ENCODE measurements at places on chromosomes 2 and 18.

DNA sequence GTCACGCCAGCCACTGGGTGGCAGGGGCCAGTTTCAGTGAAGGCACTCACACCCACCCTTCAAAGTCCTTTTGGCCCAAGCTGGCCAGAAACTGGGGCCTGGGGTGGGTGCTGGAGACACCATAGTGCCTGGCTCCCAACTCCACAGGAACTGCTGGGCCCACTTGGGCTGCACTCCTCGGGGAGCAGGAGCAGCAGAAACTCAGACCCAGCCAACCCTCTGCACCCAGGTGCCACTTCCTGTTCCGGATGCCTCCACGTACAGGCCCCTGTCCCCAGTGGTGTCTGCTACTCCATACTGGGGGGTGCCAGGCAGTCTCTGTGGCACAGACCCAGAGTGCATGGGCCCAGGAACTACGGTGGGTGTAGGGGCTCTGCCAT, 42.5 kb upstream of the ZNF519 start:
- no peak for DNase-seq

DNA sequence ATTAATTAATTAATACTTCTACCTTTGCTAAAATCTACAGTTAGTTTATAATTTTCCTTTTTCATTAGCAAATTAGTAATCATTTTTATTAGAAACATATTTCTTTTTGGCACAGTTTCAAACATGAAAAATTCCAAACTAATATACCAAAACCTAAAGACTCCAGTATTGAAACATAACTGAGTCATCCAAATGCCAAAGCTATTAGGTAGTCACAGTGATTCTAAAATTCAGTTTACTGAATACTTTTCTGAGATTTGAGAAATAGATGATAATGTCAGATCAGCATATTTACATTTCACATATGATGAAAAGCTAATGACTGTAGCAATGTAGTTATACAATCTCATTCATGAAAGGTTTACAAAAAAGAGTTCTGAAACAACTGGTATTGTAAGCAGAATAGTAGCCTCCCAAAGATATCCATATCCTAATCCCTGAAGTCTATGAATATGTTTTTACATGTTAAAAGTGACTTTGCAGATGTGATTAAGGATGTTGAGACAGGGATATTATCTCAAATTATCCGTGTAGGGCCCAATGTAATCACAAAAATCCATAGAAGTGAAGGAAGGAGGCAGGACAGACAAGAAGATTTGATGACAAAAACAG, 680.2 kb upstream of the CHAC2 start:
- no peak for DNase-seq

DNA sequence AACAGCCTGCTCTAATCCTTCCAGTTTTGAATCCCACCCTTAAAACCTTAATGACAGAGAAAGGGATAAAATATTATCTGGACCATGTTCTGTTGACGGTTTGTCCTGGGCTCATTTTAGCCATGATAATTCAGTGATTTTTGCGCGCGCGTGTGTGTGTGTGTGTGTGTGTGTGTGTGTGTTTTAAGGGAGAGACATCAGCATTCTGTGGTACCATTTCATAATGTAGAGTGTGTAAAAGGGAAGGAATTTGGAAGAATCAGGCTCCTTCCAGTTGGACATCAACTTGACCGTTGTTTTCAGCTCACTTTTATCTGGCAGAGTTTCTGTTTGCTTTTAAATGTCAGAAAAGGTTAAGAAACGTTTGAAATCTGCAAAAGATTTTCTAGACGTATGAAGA, 535.5 kb downstream of the TNS1 start:
- DNase-seq: no peak

DNA sequence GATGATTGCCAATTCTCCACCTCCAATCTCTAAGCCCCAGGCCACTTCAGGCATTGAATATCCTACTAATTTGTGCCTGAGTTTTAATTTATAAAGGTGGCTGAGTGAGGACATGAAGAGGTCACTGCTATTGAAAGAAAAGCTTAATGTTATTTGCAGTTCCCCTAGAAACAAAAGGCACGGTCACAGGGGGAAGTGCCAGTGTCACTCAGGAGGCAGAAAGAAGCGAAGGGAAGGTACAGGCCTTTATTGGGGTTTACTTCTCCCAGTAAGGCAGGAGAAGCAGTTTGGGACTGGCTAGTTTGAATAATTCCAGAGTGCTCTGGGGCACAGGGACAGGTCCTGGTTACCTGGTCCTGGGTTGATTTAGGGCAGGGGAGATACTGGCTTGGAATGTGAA, 1.7 kb upstream of the ABHD1 start:
- no peak for DNase-seq

GRCh38 chr2:9002637-9003365, 683 bp downstream of the MBOAT2 start:
- DNase-seq: no peak

DNA sequence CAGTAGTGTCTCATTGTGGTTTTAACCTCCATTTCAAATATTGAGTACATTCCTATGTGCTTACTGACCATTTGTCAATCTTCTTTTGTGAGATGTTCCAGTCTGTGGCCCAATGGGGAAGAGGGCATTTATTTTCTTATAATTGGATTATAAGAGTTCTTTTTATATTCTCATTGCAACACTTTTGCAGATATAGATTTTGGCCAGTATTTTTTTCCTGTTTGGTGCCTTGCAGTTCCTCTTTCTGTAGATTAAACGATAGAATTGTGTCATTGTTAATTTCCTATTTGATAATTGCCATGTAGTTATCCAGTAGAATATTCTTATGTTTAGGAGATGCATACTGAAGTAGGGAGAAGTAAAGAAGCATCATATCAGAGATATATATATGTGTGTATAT, 56.4 kb upstream of the CYTIP start:
- no peak for DNase-seq

- DNase-seq: no peak
These were observed 373.3 kb downstream of the ZNF804A start for GRCh38 chr2:184971546-184972068.

Measured in GM12878 (cell line).